ENCODE measurements at places on chromosomes 3 and 15.
A peak's percentile ranks its signal among the peaks of the same experiment; 100 is the strongest.

GRCh38 chr3:64489361-64490044 is 198.3 kb downstream of the ADAMTS9 start:
- no peak for DNase-seq

GRCh38 chr3:141659821-141660613 is 78.1 kb upstream of the RNF7 start:
- peak; percentile 54 for DNase-seq

GRCh38 chr3:149393345-149394160 is 16.1 kb upstream of the TM4SF1 start:
- peak; percentile 56 for DNase-seq

DNA sequence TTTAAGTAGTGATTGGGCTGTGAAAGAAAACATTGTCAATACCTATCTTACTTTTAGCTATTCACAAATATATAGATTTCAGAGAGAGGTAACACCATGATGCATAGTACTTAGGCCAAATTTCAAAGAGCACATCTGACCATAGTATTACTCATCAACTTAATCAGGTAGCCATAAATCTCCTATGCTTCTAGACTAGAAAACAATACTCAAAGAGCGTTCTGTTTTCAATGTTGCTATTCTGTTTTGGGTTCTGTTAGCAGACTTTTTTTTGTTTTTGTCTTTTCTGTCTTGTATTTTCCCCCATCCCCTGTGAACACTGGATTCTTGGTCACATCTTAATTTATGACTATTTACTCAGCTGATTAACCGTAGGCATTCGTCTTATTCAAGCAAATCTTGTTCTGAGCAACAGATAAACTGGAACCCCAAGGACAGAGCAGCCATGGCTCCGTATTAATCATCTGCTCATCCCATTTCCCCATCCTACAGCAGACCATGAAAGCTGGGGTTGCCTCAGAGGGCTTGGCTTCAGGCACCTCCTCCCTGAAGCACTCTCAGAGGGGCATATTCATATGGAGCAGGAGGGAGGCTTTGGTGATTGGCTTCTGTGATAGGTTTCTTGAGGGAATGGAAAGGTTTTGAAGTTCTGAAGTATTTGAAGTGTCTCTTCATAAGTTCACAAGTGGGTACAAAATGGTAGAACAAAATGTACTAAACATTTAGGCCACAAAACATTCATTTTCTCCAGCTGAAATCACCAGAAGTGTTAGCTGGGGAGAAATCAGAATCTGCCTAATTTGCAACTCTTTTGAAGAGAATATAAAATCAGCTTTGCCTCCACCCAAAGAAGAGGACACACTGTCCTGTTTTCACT is 105.3 kb downstream of the TNIK start:
- DNase-seq: no peak

DNA sequence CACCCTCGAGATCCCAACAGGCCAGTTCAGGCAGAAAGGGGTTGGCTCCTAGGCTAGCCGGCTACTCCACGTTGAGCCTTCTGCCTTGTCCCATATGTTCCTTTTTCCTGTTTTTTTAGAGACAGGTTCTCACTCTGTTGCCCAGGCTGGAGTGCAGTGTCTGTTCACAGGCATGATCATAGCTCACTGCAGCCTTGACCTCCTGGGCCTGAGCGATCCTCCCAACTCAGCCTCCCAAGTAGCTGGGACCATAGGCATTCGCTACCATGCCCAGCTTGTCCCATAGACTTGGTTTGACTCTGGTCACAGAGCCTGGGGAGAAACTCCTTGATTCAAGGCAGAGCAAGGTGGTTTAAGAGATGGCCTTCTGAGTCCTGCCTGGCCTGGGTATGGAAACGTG is 32.3 kb downstream of the ZNF710 start:
- no peak for DNase-seq

GRCh38 chr3:45437383-45437782 is 49.0 kb downstream of the LARS2 start:
- DNase-seq: no peak

- no peak for DNase-seq
These were observed 617.7 kb upstream of the NR2F2 start for GRCh38 chr15:95712785-95713184.

DNA sequence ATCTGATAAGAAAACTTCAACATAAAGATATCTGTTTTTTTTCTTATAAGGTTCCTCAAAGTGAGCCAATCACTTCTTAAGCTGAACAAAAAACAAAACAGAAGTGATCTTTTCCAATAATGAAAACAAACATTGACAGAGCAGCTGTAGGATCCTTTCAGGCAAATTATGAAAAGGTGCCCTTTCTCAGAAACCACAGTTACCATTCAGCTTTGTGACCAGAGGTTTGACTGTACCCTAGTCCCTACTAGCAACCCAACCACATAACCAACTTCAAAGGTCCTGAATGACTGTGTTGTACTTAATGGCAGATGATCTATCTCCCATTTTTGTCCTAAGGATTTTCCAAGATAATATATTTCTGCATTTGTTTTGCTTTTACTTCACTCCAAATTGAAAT is 39.4 kb upstream of the CCR2 start:
- no peak for DNase-seq

DNA sequence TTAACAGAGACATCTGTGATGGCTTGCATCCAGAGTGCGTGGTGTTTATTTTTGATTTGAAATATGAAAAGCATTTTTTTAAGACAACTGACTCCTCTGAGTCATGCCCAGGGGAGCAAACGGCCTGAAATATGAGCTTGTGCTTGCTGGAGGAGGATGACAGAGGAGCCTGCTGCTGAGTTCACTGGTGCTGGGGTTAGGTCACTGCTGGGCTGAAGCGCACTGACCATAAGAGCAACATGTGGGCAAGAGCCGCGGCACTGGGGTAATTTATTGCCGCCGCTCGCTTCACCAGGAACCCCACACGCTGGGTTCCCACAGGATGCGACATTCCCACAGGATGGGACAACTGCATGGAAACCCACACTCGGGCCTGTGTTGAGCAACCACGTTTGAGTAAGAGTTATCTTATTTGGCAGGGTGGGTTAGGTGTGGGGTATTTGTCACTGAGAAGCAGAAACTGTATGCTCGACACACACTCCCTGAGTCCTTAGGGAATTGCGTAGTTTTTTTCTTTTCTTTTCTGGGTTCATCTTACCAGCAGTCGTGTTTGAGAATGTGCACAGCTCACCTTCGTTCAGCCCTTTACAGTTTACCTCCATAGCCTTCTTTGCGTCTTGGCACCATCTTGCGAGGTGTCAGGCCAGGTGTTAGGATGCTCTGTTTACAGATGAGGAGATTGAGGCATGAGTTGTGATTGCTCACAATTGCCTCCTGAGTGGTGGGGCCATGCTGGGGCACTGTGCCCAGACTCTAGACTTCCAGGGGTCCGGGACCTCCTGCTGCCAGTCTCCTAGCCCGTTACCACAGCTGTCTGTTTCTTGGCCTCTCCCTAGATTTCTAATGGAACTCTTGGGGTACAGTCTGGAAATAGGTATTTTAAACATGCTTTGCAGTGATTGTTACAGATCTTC is 60.4 kb downstream of the SMAD3 start:
- no peak for DNase-seq

- DNase-seq: no peak
These were observed 19.2 kb upstream of the EPHB1 start for GRCh38 chr3:134775831-134776230.

DNA sequence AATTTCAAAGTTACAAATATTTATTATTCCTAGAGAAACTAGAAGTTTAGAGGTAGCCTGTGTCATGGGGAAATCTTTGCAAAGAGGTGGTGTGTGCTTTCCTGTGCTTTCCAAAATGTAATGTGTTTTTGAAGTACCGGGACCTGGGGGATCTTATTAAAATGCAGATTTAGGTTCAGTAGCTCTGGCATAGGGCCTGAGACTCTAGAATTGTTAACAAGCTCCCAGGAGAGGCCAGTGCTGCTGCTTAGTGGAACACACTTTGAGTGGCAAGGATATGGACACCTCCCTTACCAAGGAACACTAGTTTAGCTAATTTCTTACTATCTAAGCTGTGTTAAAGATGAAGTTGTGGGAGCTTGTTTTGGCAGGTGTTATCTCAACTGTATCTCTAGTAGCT is 428.9 kb downstream of the VGLL3 start:
- DNase-seq: no peak

- no peak for DNase-seq
These were observed 5.1 kb downstream of the HEMK1 start for GRCh38 chr3:50574444-50574831.

- DNase-seq: no peak
These were observed 64.2 kb downstream of the MAGI1 start for GRCh38 chr3:65974509-65974908.

DNA sequence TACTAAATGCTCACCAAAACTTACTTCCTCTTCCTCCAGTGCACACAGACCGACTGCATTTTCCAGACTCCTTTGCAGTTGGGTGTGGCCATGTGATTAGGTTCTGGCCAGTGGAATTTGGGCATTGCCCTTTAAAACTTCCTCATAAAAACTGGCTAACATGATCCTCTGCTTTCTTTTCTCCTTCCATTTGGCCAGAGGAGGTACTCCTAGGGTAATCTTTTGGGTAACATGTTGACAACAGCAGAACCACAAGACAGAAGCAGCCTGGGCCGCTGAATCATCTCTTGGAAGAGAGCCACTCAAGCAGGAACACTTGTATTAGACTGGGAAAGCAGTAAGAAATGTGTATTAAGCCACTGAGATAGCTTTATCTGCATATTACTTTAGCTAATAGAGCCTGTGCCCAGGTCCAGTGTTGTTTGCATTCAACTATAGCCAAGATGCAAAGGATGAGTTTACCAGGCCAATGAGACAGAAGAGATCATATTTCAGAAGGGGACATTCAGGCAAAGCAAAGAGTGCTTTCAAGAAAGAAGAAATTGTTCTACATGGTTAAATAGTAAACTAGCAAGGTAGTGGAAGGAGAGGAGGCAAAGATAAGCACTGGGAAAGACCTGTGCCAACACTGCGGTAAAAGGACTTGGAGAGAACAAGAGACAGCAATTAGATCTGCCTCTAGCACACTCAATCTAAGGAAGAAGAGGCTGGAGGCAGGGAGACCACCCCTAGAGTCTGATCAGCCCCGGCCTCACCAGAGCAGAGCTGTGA is 79.8 kb downstream of the PLCH1 start:
- DNase-seq: peak; percentile 4

DNA sequence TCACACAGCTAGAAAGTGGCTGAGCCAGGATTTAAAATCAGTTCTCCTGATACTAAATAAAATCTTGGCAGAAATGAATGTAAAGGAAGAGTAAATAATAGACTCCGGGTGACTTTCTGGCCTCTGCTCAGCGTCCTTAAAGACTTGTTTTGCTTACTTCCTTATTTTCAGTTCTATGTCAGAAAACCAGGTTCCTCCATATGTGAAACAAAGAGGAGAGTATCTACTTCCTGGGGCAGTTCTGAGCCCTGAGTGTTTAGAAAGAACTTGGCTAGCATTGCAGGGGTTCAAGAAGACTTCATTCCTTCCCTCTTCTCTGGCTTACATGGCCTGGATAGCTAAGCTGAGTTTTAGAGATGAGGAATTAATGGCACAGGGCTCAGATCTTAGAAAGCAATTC is 222.8 kb upstream of the TLE3 start:
- DNase-seq: peak; percentile 39

DNA sequence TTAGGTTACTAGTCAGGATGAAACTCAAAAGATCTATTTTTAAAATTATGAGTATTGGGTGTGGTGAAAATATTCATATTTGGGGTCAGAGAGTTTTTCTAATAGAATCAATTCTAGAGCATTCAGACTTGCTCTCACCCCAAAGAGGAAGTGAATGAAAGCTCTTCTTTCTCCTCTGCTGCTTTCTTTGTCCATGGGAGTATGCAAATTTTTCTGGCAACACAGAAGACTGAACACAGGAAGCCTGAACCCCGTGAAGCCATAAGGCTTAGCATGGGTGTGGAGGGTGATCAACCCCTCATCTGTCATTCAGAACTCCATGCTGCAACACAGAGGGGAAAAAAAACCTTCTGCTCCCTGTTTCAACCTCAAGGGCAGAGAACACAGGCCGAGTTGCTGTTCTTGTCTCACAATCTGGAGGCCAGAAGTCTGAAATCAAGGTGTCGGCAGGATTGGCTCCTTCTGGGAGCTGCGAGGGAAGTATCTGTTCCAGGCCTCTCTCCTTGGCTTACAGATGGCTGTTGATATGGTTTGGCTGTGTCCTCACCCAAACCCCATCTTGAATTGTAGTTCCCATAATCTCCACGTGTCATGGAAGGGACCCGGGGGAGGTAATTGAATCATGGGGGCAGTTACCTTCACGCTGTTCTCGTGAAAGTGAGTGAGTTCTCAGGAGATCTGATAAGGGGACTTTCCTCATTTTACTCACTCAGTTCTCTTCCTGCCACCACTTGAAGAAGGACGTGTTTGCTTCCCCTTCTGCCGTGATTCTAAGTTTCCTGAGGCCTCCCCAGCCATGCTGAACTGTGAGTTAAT is 33.7 kb upstream of the CD47 start:
- DNase-seq: peak; percentile 63

DNA sequence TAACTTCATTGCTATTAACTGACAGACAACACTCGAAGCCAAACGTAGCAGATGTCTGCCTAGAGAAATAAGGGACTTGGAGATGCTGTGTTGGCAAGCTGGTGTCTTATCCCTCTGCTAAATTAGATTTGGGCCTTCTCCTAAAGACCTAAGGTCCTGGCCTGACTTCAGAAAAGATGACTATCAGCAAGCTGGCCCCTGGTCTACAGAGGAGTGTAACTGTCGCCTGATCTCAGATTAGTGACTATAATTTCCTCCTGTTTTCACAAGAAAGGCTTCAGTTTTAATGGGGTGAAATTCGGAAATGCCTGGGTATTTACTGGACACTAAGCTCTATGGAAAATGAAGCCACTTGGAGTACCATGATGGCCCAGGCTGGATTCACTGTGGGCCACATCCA is 53.1 kb upstream of the SLC7A14 start:
- no peak for DNase-seq

- no peak for DNase-seq
These were observed 122.8 kb upstream of the CGNL1 start for GRCh38 chr15:57253500-57253899.

DNA sequence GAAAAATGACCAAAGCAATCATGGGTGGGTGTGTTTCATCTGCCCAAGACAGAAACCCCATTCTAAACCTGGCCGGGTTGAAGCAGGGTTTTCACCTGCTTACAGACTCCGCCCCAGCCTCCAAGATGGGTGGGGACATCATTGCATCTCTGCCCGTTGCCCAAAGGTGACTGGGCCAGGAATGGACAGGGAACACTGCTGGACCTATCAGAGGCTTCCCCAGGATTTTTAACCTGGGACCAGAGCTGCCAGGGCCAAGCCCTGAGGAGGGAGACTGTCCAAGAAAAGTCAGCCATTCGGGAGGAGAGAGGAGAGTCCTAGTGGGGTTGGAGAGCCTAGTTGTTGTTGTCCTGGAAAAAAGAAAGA is 109.7 kb upstream of the ALDH1A3 start:
- DNase-seq: no peak

DNA sequence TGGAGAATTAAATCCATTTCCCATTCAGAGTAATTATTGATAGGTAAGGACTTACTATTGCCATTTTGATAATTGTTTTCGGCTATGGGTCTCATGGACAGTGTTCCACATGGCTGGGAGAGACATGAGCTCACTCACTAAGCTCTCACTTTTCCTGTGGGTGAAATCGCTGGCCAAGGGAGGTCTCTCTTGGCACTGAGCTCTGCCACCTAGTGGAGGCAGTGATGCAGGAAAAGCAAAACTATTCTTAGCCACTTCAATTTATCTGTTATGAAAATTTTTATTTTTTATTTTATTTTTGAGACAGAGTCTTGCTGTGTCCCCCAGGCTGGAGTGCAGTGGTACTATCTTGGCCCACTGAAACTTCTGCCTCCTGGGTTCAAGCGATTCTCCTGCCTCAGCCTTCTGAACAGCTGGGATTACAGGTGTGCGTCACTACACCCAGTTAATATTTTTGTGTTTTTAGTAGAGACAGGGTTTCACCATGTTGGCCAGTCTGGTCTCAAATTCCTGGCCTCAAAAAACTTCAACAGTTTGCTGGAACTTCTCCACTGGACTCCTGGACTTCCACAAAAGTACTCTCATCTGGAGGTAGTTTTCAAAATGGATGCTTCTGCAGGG is 4.7 kb upstream of the RNF13 start:
- DNase-seq: peak; percentile 88
